ENCODE measurements at places on chromosomes 16 and 17. TPM values are rescaled to one million over a fixed set of nuclear protein-coding genes. Genes with fewer than 3 reads are reported as not detected.
A peak's percentile ranks its signal among the peaks of the same experiment; 100 is the strongest.

TNFRSF13B gene
- total RNA-seq, result not detected

NPIPB9 gene
- 0.68 TPM for total RNA-seq

GLYR1 gene
- 39.7 TPM for total RNA-seq

GAS7 gene
- 0.08 TPM for total RNA-seq

YBX2 gene
- total RNA-seq, result 4.1 TPM

TBC1D3H gene
- not detected for total RNA-seq

CRHR1 gene
- total RNA-seq, result 0.36 TPM

C16orf46 gene
- 1.0 TPM for total RNA-seq

VWA3A gene
- total RNA-seq, result not detected

AGRP gene
- total RNA-seq, result not detected

HLF gene
- total RNA-seq, result 0.37 TPM

TBC1D3K gene
- total RNA-seq, result not detected

- no peak for DNase-seq
Measured at GRCh38 chr16:8565498-8565897, 24.8 kb downstream of the TMEM114 start.

DNA sequence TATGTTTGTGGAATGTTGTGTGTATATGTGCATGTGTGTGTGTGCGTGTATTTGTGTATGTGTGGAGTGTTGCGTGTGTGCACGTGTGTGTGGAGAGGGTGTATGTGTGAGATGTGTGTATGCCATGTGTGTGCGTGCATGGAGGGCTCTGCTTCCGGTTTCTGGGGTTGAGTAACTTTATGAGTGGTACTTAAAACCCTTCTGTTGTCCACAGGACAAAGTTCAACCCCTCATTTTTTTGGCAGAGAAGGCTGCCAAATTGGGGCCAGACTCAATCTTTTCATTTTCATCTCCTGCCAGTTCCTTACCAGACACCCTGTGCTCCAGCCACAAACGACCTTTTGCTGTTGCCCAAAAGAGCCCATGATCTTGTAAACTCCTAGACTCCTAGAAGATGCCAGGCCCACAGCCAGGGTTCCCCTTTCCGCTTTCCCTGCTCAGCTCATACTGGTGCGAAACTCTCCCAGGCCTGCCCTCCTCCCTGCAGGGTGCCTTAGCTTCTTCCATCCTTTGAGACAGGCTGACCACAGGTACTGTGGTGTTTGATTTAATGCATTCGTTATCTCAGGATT, 100.2 kb downstream of the CMIP start:
- DNase-seq, result no peak

DNA sequence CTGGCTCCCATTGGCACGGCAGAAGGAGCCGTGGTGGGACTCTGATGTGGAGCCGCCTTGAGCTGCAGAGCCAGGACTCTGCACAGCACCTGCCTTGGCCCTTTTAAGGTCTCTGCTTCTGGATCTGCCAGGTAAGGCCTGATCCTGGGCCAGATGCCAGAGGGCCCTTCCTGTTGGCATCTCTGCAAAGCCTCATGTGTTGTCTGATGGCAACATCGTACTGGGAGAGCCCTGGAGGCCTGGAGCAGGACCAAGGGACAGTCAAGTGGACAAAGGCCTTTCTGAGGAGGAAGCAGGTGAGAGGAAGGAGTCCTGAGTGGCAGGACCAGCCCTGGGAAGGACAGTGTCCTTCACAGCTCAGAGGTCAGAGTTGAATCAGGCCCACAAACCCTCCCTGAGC, 26.1 kb downstream of the SOCS1 start:
- no peak for DNase-seq

- DNase-seq, result no peak
Measured at GRCh38 chr17:78401891-78402290, 23.4 kb downstream of the PGS1 start.

- no peak for DNase-seq
Measured at GRCh38 chr17:41771389-41772206, 14.9 kb downstream of the JUP start.

DNA sequence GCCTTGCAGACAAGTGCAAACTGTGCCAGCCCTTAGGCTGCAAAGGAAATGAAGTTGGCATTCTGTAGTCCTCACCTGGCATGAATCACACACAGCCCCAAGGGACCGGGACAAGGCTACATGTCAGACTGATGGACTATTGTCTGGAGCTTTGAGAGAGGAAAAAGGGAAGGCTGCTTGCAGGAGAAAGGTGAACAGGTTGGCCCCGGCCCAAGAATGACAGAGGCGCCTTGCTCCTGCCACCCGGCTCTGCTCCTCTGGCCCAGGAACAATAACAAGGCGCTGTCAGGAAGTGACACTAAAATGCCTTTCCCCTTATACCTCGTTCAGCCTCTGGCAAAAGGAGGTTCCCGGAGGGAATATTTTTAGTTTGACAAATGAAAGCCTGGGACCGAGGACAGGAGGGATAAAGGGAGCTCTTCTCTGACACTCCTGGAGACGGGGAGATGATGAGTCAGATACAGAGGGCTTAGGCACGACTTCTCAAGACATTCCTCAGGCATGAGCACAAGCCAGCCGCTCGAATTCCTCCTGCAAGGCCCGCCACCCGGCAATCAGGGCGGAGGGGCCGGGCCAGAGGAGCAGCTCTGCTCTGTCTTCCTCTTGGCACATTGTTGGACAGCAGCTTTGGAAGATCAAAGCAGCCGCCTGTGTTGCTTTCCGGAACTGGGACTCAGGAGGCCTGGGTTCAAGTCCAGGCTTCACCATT, 105.8 kb downstream of the NOG start:
- peak; percentile 94 for DNase-seq

DNA sequence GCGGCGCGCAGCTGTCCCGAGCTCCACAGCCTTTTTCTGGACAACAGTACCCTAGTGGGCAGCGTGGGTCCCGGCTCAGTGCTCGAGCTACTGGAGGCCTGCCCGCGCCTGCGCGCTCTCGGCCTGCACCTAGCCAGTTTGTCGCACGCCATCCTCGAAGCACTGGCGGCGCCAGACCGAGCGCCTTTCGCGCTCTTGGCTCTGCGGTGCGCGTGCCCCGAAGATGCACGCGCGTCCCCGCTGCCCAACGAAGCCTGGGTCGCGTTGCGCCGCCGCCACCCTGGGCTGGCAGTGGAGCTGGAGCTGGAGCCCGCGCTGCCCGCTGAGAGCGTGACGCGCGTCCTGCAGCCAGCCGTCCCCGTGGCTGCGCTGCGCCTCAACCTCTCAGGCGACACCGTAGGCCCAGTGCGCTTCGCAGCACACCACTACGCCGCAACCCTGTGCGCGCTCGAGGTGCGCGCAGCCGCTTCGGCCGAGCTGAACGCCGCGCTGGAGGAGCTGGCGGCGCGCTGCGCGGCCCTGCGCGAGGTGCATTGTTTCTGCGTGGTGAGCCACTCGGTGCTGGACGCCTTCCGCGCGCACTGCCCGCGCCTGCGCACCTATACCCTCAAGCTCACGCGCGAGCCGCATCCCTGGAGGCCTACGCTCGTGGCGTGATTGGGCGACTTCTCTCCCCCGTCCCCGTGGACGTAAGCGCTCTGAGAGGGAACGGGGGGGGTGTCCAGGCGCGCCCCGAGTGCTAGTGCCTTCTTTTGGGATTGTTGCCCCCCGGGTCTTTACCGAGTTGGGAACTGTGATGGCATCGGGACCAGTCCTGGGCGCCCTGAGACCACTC, 1.2 kb upstream of the HSF4 start:
- no peak for DNase-seq

DNA sequence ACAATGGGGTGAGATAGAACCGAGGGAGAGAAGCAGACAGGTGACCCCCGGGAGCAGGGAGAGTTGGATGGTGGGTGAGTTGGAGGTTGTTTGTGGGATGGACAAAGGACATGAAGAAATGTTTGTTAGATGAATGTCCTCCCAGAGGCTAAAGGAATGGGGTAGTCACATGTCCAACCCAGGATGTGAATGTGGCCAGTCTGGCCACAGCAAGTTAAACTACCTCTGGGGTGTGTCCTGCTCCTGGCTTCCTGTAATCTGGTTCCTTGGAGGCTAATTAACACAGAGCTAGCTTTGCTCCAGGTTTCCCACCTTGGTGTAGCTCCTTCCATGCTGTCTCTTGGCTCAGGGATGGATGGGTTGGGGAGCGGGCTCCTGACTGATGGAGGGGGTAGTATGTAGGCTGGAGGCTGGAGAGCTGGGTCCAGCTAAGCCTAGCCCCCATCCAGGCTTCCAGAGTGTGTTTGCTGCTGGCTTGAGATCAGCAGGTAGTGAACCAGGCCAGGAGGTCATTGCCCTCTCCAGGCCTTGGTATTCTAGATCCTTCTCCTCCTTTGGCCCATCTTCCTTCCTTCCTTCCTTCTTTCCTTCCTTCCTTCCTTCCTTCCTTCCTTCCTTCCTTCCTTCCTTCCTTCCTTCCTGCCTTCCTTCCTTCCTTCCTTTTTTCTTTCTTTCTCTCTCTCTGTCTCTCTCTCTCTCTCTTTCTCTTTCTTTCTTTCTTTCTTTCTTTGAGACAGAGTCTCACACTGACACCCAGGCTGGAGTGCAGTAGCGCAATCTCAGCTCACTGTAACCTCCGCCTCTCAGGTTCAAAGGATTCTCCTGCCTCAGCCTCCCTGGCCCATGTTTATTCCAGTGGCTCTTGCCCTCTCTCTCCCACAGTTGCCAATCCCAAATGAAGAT, 28.0 kb upstream of the UBE2G1 start:
- DNase-seq, result no peak

DNA sequence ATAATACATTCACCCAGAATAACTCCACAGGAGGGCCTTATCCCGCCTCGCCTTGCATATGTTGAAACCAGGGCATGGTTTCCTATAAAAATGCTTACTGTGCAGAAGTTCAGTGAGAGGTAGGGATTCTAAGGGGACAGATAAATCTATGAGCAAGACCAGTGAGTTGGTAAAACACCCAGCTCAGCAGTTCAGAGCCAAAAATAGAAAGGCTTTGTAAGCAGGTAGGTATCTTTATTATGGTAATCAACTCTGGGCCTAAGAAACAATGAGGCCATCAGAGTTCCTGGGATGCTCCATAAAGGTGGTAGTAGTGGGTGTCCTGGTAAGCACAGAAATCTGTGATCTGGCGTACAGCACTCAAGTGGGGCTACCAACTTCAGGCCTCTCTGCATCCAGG, 549.4 kb upstream of the CDH5 start:
- DNase-seq, result no peak

DNA sequence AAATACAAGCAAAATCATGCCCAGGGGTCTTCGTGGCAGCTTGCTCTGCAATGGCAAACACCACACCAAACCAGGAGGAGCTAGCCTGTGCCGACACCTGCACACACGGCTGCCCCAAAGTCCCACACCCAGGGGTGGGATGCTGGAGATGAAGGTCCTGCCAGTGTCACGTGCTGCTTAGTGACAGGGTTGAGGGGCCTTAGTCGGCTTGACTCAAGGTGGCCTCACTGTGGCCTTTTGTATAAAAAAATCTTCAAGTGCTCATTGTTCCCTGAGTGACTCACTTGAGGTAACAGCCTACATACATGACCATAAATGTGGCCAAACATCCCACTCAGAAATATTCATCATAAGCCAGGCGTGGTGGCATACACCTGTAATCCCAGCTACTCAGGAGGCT, 7.3 kb downstream of the TRIM65 start:
- DNase-seq, result no peak

GRCh38 chr16:30958175-30959079, 873 bp downstream of the SETD1A start:
- DNase-seq, result peak; percentile 53

GRCh38 chr17:50345432-50346312, at the start of gene XYLT2:
Gene XYLT2, plus strand, starts transcription at chr17:50346126. Its CDS starts 15 bp downstream, at chr17:50346141.
- DNase-seq, result peak; percentile 80

GRCh38 chr17:58329035-58329809, 627 bp upstream of the TSPOAP1 start:
- no peak for DNase-seq

DNA sequence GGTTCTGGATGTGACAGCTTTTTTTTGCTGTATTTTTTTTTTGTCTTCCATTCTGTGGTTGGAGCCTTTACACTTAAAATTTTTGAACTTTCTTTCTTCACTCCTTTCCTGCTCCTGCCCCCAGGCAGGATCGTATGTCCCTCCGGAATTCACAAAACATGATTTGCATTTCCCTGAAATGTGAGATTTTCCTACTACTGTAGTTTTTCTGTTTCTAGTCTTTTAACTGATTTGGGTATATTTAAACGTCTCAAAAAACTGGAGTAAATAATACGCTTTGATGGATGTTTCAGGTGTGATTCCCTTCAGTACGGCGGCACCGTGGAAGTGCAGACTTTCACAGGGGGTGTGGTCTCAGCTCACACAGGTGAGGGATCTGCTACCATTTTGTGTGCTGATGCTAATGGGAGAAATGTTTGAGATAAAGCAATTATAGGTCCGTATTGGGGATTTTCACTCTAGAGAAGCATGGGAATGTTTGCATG, 686 bp downstream of the SRCAP start:
- DNase-seq, result no peak

DNA sequence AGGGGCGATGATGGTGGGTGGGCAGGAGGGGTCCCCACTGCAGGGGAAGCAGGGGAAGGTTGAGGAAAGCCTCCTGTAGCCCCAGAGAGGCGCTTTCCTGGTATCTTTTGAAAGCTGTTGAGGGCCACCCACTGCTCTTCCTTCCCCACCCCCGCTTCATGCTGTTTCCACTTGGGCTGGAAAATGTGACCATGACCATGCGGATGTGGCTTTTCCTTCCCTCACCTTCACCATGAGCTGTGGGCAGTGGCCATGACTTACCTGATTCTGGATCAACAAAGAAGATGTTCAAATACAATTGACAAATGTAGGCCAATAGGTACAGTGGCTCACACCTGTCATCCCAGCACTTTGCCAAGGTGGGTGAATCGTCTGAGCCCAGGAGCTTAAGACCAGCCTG, 13.8 kb downstream of the MVP start:
- DNase-seq, result no peak

GRCh38 chr17:83097831-83098230, 18.4 kb downstream of the METRNL start:
- DNase-seq, result no peak

DNA sequence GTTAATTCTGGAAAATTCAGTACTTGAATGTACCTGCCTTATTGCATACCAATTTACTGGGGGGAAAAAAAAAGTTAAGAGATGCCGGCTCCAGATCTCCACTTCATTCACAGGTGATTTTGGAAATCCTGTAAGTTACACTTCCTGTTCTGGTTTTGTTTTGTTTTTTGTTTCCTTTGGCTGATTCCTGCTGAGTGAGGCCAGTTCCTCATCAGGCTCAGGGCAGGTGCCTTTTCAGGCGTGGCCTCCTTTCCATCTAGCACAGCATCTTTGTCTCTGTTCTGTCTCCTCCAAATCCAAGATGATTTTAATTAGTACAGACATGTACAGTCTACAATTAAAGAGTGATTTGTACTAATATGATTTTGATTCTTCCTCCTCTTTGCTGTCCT, 19.2 kb downstream of the CYB561 start:
- no peak for DNase-seq

GRCh38 chr16:49913720-49914119, 57.8 kb upstream of the ZNF423 start:
- no peak for DNase-seq

- DNase-seq, result no peak
Measured at GRCh38 chr17:57637666-57638010, 107.5 kb downstream of the CCDC182 start.
